ENCODE measurements at places on chromosomes 1 and 21. TPM values are rescaled to one million over a fixed set of nuclear protein-coding genes. Genes with fewer than 3 reads are reported as not detected.

Gene MXRA8
- total RNA-seq: 1.1 TPM

Gene NMNAT2
- 0.50 TPM for total RNA-seq

Gene INSRR
- not detected for total RNA-seq

Gene TMEM82
- total RNA-seq: not detected

Gene SLC16A4
- 10.6 TPM for total RNA-seq

Gene KIRREL1
- total RNA-seq: 85.4 TPM

Gene ANGPTL3
- total RNA-seq: not detected

Gene TIE1
- total RNA-seq: 0.14 TPM

Gene ABL2
- total RNA-seq: 38.3 TPM

Gene GUCA2B
- total RNA-seq: not detected

Gene NSUN4
- 27.1 TPM for total RNA-seq

Gene ATF3
- total RNA-seq: 67.0 TPM

Gene CHIA
- total RNA-seq: not detected

Gene GPBP1L1
- total RNA-seq: 163 TPM

Gene USP33
- 68.9 TPM for total RNA-seq

Gene CFHR3
- total RNA-seq: not detected

Gene CENPF
- total RNA-seq: 0.85 TPM

Gene UBASH3A
- not detected for total RNA-seq

Gene PLA2G2D
- not detected for total RNA-seq

Gene E2F2
- total RNA-seq: 0.36 TPM

Gene CFAP141
- total RNA-seq: not detected

Gene RAB42
- under 0.01 TPM for total RNA-seq

Gene SLC1A7
- not detected for total RNA-seq

Gene ATP5IF1
- 237 TPM for total RNA-seq

Gene BCAN
- total RNA-seq: not detected

Gene RPTN
- total RNA-seq: 1.7 TPM

Gene C1QA
- not detected for total RNA-seq

Gene RYR2
- total RNA-seq: not detected

Gene HSPB7
- not detected for total RNA-seq

Gene LCE3E
- total RNA-seq: 8.5 TPM

Gene PIGC
- total RNA-seq: 14.6 TPM

Gene AMY1C
- total RNA-seq: 0.07 TPM

Gene SHISAL2A
- not detected for total RNA-seq

Gene KMO
- 0.07 TPM for total RNA-seq

Gene PTPN7
- not detected for total RNA-seq

Gene PERM1
- not detected for total RNA-seq
